ENCODE measurements at places on chromosomes 6 and 20.

GRCh38 chr6:143629104-143630080 lies 48.4 kb upstream of the PHACTR2 start:
- DNase-seq, result no peak

DNA sequence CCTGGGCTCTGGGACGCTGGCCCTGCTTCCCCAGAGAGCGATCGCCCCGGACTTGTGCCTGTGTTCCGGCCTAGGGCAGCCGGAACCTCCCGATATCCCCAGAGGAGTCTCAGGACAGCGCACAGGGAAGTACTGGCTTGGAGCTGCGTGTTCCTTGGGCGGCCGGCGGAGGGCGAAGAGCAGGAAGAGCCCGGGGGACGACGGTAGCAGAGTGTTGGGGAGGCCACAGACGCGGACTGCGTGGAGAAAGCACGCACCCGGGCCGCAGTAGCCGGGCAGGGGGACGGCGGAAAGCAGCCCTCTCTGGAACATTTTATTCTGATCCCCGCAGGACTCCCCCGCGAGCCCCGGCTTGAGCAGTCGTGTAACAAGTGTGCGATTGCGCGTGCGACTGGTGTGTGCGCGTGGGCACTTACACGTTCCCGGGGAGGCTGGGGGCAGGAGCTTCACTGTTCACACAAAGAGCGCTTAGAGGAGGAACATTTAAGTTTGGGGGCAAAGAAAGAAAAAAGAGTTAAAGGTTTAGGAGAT lies 36.1 kb downstream of the NCR2 start:
- DNase-seq, result peak; percentile 35

GRCh38 chr6:111642463-111643158 lies 36.9 kb upstream of the TRAF3IP2 start:
- peak; percentile 62 for DNase-seq

- DNase-seq, result no peak
Measured at GRCh38 chr20:6683021-6683977, 84.2 kb upstream of the BMP2 start.

- DNase-seq, result no peak
Measured at GRCh38 chr20:56735084-56735642, 106.1 kb downstream of the TFAP2C start.

GRCh38 chr6:85400331-85400730 lies 49.6 kb upstream of the NT5E start:
- DNase-seq, result no peak

- no peak for DNase-seq
Measured at GRCh38 chr6:90187437-90188121, 109.1 kb downstream of the BACH2 start.

DNA sequence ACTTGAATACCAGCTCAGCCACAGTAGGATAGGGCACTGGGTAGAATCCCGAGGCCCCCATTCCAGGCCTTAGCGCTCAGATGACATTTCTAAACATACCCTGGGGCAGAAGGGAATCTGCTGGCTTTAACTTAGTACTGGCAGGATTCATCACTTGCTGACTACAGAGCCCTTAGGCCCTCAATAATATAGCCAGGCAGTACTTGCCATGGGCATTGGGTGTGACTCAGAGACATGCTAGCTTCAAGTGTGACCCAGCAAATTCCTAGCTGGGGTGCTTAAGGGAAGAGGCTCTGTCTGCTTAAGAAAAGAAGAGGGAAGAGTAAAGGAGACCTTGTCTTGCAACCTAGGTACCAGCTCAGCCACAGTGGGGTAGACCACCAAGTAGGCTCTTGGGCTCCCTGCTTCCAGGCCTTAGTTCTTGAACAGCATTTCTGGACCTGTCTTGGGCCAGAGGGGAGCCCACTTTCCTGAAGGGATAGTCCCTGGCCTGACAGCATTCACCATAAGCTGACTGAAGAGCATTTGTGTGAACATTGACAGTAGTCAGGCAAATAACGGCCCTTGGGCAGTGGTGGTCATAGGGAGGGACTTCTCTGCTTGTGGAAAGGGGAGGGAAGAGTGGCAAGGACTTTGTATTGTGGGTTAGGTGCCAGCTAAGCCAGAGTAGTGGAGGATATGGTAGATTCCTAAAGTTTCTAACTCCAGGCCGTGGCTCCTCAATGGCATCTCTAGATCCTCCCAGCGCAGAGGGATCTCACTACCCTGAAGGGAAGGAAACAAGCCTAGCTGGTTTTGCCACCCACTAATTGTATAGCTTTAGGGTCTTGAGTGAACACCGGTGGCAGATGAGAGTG lies 48.5 kb upstream of the HACE1 start:
- no peak for DNase-seq

DNA sequence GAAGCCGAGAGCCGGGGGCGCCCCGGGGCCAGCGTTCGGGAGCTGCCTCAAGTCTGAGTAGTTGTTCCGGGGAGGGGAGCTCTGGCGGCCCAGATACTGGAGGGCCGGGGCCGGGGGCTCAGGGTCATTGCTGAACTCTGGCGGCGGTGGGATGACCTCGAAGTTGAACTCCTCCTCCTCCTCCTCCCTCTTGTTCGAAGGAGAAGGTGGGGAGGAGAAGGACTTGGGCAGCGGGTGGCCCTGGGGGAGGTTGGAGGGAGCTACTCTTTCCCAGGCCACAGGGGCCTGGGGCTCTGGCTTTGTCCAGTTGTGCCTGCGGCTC lies 37.7 kb downstream of the C6orf132 start:
- no peak for DNase-seq

- DNase-seq, result no peak
Measured at GRCh38 chr6:133202610-133203343, 38.4 kb upstream of the EYA4 start.

- DNase-seq, result no peak
Measured at GRCh38 chr6:102623201-102623600, 1229.7 kb downstream of the GRIK2 start.

DNA sequence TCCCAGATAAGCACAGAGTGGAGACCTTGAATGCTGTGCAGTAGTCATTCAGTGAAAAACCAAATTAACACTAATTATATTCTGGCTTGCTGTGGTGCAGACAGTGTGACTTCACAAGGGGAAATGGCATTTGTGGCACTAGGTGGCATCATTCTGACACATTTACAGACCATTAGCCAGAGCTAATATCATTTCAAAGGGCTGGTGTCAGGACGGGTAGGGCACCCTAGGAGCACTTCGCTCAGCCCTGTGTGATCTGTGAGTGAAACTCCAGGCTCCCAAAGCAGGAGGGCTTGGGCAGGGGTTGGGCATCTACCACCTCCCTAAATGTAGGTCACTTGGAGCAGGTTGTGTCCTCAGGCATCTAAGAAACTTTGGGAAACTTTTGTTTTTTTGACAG lies 555.8 kb downstream of the PKHD1 start:
- DNase-seq, result no peak

- no peak for DNase-seq
Measured at GRCh38 chr20:25048519-25048952, 9.4 kb downstream of the ACSS1 start.

GRCh38 chr6:35727231-35727934 lies 9.4 kb upstream of the ARMC12 start:
- peak; percentile 23 for DNase-seq

DNA sequence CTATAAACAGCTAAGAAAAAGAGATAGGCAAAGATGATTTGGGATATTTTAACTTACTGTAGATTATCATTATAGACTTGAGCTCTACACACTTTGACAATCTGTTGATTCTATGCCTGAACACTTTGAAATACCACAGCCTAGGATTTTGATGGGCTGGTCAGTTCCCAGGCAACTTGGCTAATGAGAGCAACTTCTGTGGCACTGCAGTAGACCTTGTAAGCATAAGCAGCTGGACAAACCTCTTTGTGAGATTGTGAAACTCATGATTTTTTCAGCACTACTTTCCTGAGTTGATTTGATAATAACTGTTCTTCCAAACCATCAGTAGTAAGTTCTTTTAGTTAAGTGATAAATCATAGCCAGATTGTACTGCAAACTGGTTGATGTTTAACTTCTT lies 27.1 kb upstream of the ELOVL5 start:
- no peak for DNase-seq

- DNase-seq, result no peak
Measured at GRCh38 chr6:131781687-131782086, 26.1 kb upstream of the ENPP1 start.

- no peak for DNase-seq
Measured at GRCh38 chr20:31662372-31662854, 24.7 kb downstream of the COX4I2 start.

- no peak for DNase-seq
Measured at GRCh38 chr20:17316316-17317038, 89.6 kb downstream of the PCSK2 start.

DNA sequence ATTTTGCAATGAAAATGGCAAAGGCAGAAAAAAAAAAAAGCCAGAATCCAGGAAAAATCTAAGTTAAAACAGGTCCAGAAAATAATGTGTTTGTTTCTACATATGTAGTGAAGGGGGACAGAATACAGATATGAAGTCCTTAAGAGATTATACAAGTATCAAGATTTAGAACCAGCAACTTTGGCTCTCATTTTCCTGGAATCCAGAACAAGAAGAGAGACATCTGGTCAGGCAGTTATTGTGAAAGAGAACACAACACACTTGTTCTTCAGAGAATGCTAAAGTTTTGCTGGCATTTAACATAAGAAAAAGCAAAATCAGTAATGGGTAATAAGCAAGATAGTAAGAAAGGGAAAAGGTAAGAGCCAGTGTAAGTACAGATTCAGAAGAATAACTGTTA lies 21.1 kb downstream of the BAG2 start:
- DNase-seq, result no peak

DNA sequence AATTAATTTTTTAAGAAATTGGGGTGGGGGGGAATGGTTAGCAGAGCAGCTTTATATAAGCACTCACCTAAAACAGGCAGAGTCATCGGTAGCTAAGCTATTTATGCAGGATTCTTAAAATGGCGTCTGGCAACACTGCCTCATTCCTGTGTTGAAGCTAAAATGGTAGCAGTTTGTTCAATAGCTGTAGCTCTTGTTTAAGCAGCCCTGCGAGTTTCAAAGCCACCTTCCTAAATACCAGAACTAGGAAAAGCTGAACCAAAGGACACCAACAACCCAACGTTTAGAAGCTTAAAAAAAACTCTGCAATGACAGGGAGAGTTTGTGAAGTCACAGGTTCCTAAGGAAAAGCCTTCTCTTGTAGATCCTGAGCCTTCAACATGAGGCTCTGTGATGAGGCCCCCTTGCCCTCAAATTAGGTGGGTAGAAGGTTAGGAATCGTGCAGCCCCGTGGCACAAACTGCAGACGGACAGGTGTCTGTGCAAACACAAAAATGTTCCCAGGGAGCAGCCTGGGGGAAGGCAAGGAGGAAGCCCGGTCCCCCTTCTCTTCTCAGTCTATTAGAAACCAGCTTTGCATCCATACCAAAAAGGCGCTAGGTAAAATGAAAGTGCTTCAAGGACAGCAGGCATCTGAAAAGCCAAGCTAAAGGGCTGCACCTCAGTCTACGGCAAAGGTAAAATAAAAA lies 4.7 kb downstream of the ZMYND8 start:
- DNase-seq, result no peak

DNA sequence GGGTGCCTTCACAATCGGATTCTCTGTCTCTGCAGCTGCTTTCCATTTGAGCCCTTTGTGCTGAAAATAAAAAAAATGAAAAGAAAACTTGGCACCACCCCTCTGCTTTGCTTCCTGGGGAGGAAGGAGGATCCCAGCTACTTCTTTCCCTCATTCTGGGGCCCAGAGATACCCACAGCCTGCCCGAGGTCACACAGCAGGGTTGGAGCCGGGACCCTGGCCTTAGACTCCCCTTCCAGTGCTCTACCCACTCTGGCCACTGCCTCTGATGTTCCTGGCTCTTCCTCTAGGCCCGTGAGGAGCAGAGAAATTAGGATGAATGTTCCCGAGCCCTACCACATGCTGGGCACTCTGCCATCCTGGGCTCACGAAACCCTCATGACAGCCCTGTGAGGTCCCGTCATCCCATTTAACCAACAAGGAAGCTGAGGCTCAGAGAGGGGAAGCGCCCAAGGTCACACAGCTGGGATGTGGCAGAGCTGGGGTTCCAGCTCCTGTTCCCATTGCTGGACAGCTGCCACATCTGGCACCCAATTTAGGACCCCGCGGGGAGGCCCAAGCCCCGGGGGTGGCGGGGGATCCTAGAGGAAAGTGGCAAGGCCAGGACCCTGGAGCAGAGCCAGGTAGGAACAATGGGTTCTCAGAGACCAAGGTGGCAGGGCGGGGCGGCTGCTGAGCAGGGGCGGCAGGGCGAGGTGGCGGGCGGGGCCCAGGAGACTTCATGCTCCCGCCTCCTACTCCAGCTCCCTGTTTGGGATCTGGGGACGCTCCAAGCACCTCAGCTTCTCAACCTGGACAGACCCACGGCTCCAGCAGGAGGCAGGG lies 76.6 kb downstream of the CEBPB start:
- peak; percentile 89 for DNase-seq

- no peak for DNase-seq
Measured at GRCh38 chr6:80388507-80388906, 282.0 kb downstream of the BCKDHB start.

GRCh38 chr6:105588123-105588710 lies 185.3 kb upstream of the PREP start:
- DNase-seq, result no peak

DNA sequence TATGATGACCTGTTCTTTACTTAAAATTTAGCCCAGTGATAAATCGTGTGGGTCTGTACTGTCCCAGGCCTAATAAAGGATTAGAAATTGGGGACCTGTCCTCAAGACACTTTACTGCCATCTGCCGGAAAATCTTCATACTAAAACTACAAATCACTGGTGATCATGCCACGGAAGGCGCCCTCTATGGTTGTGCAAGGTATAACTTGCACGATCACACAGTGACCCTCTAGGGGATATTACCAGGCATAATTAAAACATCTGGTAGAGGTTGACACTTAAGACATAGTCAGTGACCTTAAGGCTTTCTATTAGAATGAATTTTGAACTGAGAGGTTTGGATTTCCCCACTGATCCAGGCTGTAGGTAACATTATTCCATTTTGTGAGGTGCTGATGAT lies 172.6 kb downstream of the BMP2 start:
- DNase-seq, result peak; percentile 45

- DNase-seq, result no peak
Measured at GRCh38 chr20:58565461-58566175, 50.4 kb upstream of the APCDD1L start.

GRCh38 chr20:37414224-37415035 lies 68.5 kb downstream of the SRC start:
- DNase-seq, result no peak

GRCh38 chr20:50346374-50347283 lies 156.0 kb downstream of the CEBPB start:
- peak; percentile 39 for DNase-seq

GRCh38 chr6:68008445-68008844 lies 626.6 kb upstream of the ADGRB3 start:
- no peak for DNase-seq

Measured in inflammatory macrophage treated with lipopolysaccharide for 4 hours (primary cell).